ENCODE measurements at places on chromosomes 4 and X. TPM values are rescaled to one million over a fixed set of nuclear protein-coding genes. Genes with fewer than 3 reads are reported as not detected.

The SH3RF1 gene
- 49.0 TPM for total RNA-seq

The TEX13D gene
- total RNA-seq, result not detected

The TRMT2B gene
- total RNA-seq, result 14.9 TPM

DNA sequence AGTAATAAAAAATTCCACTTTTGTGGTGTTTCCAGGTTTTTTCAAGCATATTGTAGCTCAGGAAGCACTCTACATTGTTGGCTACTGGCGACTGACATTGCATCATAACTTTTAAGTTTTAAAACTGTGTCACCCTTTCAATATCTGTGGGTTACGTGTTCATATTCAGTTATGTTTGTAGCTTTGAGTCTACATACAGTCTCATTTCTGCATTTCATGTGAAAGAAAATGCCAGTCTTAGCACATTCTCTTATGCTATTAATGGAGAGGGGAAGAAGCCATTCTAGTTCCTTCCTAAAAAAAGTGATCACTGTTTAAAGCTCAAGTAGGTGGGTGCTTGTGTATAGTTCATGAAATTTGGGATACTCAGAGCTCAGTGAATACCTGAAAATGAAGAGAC is 38.1 kb downstream of the DIAPH2 start:
- no peaks in the 10 kb centered on the region for H3K27me3 ChIP-seq
- H3K4me3 ChIP-seq, result no peak overlapping the region
- no peak overlapping the region for H3K27ac ChIP-seq
- no peaks in the 10 kb centered on the region for H3K4me1 ChIP-seq

GRCh38 chr4:67198727-67199126 is 346.6 kb downstream of the CENPC start:
- H3K4me1 ChIP-seq, result no peaks in the 10 kb centered on the region
- H3K4me3 ChIP-seq, result no peak overlapping the region
- no peak overlapping the region for H3K27ac ChIP-seq
- no peak for DNase-seq
- no peaks in the 10 kb centered on the region for H3K27me3 ChIP-seq
- H3K36me3 ChIP-seq, result no peaks in the 10 kb centered on the region

GRCh38 chrX:22249371-22249770 is 23.3 kb upstream of the CBLL2 start:
- H3K4me3 ChIP-seq, result no peak overlapping the region
- H3K27me3 ChIP-seq, result no peaks in the 10 kb centered on the region
- DNase-seq, result no peak
- H3K36me3 ChIP-seq, result no peaks in the 10 kb centered on the region

- H3K27ac ChIP-seq, result no peak overlapping the region
- H3K4me3 ChIP-seq, result no peak overlapping the region
- no peaks in the 10 kb centered on the region for H3K4me1 ChIP-seq
- no peak for DNase-seq
- H3K36me3 ChIP-seq, result no peaks in the 10 kb centered on the region
Measured at GRCh38 chr4:144659447-144659846, 13.5 kb downstream of the HHIP start.
